ENCODE measurements at places on chromosomes 4 and X. TPM values are rescaled to one million over a fixed set of nuclear protein-coding genes. Genes with fewer than 3 reads are reported as not detected.

PPP2R2C gene
- total RNA-seq, result not detected

GASK1B gene
- not detected for total RNA-seq

DCAF8L2 gene
- total RNA-seq, result not detected

CENPVL2 gene
- not detected for total RNA-seq

SPANXC gene
- not detected for total RNA-seq

SHROOM4 gene
- not detected for total RNA-seq

LPAR4 gene
- total RNA-seq, result not detected

SFRP2 gene
- not detected for total RNA-seq

HPRT1 gene
- 109 TPM for total RNA-seq

PTPN13 gene
- 0.18 TPM for total RNA-seq

GPR119 gene
- not detected for total RNA-seq

JCHAIN gene
- total RNA-seq, result not detected

ADH4 gene
- total RNA-seq, result not detected

EIF4E gene
- total RNA-seq, result 98.3 TPM

PPARGC1A gene
- total RNA-seq, result not detected

HEPH gene
- total RNA-seq, result 0.18 TPM

SYTL5 gene
- not detected for total RNA-seq

FGFR3 gene
- 0.30 TPM for total RNA-seq

H2BW2 gene
- total RNA-seq, result not detected

PRRG3 gene
- total RNA-seq, result not detected

MEPE gene
- total RNA-seq, result not detected

All from T-helper 2 cell treated with Interferon-gamma antibody and Interleukin-4, amounts not matched to agents 100 ng/mL and 5 ng/mL, for 36 hours (primary cell).